ENCODE measurements at places on chromosomes 4 and X.

- H3K27ac ChIP-seq: no peak overlapping the region
- no peaks in the 10 kb centered on the region for H3K4me1 ChIP-seq
- H3K36me3 ChIP-seq: no peaks in the 10 kb centered on the region
- DNase-seq: no peak
Observed at GRCh38 chr4:14257903-14258302, 630.4 kb upstream of the BOD1L1 start.

DNA sequence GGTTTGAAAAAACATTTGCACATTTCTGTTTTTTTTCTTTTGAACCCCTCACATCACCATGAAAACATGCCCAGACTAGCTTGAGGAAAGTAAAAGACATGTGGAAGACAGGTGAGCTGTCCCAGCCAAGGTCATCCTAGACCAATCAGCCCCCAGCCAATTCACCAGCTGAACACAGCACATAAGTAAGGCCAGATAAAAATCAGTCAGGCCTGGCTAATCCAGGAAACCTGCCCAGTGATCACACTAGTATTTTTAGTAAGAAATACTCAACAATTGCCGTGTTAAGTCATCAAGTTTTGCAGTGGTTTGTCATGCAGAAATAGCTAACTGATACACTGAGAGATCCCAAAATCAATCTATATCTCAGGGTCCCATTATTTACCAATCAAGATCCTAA lies 4.4 kb upstream of the SMR3A start:
- no peaks in the 10 kb centered on the region for H3K27me3 ChIP-seq
- H3K27ac ChIP-seq: no peak overlapping the region
- H3K4me3 ChIP-seq: no peak overlapping the region
- no peaks in the 10 kb centered on the region for H3K36me3 ChIP-seq
- no peaks in the 10 kb centered on the region for H3K4me1 ChIP-seq

DNA sequence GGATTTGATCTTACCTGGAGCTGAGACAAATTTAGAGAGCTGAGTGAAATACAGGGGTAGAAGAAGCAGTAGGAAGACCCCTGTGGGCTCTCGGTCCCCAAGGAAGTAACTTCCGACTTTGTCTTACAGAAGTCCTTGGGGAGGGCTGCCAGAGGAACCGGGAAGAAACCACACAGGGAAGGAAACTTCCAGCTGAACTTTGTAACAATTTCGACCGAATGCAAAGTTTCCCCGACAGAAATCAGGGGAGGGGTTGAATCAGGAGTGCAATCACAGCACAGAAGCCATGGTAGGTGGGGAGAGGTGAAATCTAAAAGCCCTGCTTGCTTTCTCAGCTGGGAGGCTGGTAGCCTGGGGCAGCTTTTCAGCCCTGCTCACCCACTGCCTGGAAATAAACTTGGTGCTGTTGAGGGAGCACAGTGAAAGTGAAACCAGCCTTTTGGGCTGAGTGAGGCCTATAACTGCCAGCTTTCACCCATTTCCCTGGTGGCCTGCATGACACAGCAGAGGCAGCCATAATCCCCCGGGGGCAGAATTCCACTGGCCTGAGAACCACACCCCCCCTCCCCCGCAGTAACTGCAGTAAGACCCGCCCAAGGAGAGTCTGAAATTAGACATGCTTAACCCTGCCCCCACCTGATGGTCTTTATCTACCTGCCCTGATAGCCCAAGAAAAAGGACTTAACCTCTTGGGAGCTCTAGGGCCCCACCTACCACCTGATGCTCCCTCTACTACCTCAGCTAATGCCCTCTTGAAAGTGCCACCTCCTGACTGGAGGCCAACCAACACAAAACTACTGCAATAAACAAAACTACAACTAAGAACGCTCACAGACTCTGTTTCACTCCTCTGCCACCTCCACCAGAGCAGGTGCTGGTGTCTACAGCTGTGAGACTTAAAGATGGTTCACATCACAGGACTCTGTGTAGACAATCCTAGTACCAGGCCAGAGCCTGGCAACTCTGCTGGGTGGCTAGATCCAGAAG lies 248.2 kb downstream of the PARM1 start:
- H3K27ac ChIP-seq: no peak overlapping the region
- peaks cover 4% of the 10 kb centered on the region for H3K27me3 ChIP-seq
- no peak for DNase-seq
- H3K36me3 ChIP-seq: no peaks in the 10 kb centered on the region

DNA sequence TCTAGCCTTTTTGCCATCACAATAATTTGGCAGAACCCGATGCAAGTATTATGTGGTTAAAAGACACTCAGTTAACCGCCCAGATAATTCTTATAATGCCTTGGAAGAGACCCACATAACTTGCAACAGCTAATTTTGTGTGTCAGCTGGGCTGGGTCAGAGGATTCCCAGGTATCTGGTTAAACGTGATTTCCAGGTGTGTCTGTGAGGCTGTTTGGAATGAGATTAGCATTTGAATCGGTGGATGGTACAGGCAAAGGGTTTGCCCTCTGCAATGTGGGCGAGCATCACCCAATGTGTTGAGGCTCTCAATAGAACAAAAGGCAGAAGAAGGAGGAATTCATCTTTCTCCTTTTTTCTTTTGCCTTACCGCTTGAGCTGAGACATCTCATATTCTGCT lies 314.2 kb upstream of the PUDP start:
- no peak overlapping the region for H3K4me3 ChIP-seq
- H3K4me1 ChIP-seq: no peaks in the 10 kb centered on the region
- DNase-seq: no peak
- no peaks in the 10 kb centered on the region for H3K36me3 ChIP-seq
- no peak overlapping the region for H3K27ac ChIP-seq

DNA sequence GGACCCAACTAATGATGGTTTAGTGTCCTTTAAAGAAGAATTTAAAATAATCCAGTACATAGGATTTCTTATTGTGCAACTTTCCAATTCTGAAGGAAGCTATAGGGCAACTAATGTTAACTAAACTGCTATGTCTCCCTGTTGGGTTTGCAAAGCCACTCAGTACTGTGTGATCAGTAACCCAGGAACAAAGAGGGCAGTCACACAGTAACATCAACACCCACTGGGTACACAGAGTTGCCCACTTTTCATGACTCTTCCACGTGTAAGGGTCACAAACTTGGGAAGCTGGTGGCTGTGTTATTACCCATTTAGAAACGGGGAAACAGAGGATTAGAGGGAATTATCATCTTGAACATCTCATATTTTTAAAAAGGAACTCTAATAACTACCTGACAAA lies 555.0 kb upstream of the DIPK2B start:
- no peak overlapping the region for H3K4me3 ChIP-seq
- peaks cover 46% of the 10 kb centered on the region for H3K4me1 ChIP-seq
- DNase-seq: no peak
- H3K36me3 ChIP-seq: peaks cover 26% of the 10 kb centered on the region
- no peak overlapping the region for H3K27ac ChIP-seq
- no peaks in the 10 kb centered on the region for H3K27me3 ChIP-seq

DNA sequence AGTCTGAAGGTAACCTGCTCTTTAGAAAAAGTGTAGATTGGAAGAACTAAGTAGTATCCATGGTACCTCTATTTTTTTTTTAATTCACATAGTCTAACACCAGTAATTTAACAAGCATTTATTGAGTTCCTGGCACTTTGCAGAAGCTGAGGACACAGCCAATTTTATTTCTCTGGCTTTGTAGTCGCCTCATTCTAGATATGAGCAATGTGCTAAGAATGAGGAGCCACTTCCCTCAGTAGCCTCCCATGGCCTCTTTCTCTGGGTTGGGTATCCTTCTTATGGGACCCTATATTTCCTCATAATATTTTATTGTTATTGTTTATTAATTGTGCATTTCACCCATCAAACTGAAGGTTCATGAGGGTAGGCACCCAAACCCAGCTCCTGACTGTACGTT lies 67.6 kb downstream of the ENPEP start:
- no peaks in the 10 kb centered on the region for H3K36me3 ChIP-seq
- no peak for DNase-seq
- peaks cover 18% of the 10 kb centered on the region for H3K27me3 ChIP-seq
- no peak overlapping the region for H3K4me3 ChIP-seq
- H3K4me1 ChIP-seq: no peaks in the 10 kb centered on the region
- H3K27ac ChIP-seq: no peak overlapping the region

- no peak for DNase-seq
- no peaks in the 10 kb centered on the region for H3K4me1 ChIP-seq
- H3K27me3 ChIP-seq: peaks cover 10% of the 10 kb centered on the region
- H3K4me3 ChIP-seq: no peak overlapping the region
- H3K27ac ChIP-seq: no peak overlapping the region
Observed at GRCh38 chr4:121736735-121737351, 28.1 kb downstream of the SMIM43 start.

- H3K4me1 ChIP-seq: no peaks in the 10 kb centered on the region
- H3K36me3 ChIP-seq: no peaks in the 10 kb centered on the region
- no peak for DNase-seq
- H3K4me3 ChIP-seq: no peak overlapping the region
Observed at GRCh38 chr4:99395595-99396364, 39.4 kb downstream of the ADH7 start.

Data from activated naive CD8-positive, alpha-beta T cell treated with anti-CD3 and anti-CD28 coated beads, Interleukin-2, amount 10 ng/mL, durations not matched to agents 7 days and 5 days (primary cell).